ENCODE measurements at places on chromosomes 5 and 9.

DNA sequence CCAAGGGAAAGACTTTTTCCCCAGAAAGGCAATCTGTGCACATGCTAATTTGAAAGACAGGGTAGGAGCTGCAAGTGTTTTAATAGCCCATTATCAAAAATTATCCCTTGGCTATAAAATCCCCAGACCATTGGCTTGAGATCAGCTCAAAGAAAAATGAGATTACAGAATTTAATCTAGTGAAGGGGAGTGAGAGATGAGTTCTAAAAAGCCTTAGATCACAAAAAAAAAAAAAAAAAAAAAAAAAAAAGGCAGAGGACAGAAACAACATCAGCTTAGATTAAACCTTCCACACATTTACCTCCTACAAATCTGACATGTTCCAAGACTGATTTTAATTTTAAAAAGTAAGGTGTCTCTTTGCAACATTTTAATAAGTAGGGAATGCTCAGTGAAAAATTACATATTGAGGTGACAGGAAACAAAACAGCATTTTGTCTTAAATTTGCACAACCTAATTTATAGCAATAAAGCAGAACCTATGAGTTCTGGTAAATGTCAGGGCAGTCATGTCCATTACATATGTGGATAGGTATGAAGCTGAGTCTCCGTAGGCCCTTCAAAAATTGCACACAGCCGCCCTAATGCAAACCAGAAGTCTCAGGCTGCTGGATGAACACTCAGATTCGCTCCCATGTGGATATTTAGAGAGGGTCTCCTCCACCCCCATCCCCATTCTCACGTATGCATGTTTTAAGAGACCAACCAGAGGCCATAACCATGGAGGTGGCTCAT lies 43.4 kb downstream of the NFIB start:
- DNase-seq = no peak

- peak; percentile 88 for DNase-seq
These were observed 116.6 kb downstream of the KLHL3 start for GRCh38 chr5:137619191-137619870.

GRCh38 chr9:119523508-119523907 lies 154.3 kb upstream of the BRINP1 start:
- no peak for DNase-seq

- DNase-seq = no peak
These were observed 72.2 kb upstream of the FAM169A start for GRCh38 chr5:74938250-74938933.

- no peak for DNase-seq
These were observed 45.7 kb upstream of the PITX1 start for GRCh38 chr5:135079760-135080159.

DNA sequence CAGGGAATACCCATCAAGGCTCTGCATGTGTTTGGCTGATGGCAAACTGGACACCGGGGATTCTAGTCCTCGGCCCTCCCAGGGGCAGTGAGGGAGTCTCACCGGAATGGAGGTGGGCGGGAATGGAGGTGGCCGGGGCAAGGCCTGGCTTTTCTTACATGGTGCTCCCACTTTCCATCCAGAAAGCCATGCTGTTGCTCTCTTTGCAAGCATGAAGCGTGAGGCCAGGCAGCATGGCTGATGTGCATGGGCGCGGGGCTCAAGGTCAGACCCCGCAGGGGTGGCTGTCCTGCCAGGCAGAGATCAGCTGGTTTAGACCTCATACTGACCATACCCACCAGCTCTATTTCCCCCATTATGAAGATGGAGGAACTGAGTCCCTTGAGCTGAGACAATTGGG lies 108.0 kb upstream of the PHYKPL start:
- no peak for DNase-seq

- no peak for DNase-seq
These were observed 197.5 kb downstream of the PCSK5 start for GRCh38 chr9:76087976-76088375.

GRCh38 chr5:171715551-171715950 lies 70.1 kb upstream of the SMIM23 start:
- DNase-seq = no peak

DNA sequence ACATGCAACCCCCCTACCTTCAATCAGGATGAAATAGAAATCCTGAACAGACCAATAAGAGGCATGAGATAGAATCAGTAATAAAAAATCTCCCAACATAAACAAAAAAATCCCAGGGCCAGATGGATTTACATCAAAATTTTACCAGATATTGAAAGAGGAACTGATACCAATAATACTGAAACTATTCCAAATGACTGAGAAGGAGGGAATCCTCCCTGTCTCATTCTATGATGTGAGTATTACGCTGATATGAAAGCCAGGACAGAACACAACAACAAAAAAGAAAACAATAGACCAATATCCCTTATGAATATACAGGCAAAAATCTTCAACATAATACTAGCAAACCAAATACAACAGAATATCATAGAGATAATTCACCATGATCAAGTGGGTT lies 109.0 kb upstream of the SMC2 start:
- DNase-seq = no peak

GRCh38 chr9:15155826-15156225 lies 151.2 kb downstream of the TTC39B start:
- no peak for DNase-seq

GRCh38 chr9:30075451-30076199 lies 2308.8 kb upstream of the ACO1 start:
- DNase-seq = no peak

DNA sequence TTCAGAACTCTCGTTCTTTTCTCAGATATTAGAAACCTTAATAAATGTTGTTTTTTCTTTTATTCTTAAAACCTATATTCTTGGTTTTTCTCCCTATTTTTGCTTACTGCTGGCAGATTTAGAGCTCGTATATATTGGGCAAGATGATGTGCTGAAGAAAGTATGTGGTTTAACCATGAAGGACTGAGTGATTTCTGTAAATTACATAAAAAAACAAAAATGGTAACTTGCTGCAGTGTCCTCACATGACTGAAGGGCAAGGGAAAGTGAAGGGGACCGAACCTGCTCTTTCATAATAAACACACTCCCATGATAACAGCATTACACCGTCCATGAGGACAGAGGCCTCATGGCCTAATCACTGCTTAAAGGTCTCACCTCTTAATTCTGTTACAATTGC lies 393.8 kb upstream of the ZNF608 start:
- no peak for DNase-seq

DNA sequence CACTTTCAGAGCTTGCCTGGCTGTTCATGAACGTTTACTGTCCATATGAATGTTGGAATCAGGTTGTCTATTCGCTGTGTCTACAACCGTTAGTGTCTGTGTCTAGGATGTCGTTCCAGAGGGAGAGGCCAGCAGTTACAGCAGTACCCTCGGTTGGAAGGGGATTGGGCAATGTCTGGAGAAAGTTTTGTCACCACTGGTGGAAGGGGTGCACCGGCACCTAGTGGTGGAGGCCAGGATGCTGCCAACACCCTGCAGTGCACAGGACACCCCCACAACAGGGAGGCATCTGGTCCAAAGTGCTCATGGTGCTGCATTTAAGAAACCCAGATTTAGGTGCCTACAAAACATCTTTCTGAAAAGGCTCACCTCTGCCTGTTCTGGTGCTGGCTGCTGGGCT lies 220.7 kb downstream of the FANCC start:
- DNase-seq = no peak

GRCh38 chr5:93078082-93079038 lies 502.7 kb downstream of the NR2F1-AS1 start:
- DNase-seq = peak; percentile 85

DNA sequence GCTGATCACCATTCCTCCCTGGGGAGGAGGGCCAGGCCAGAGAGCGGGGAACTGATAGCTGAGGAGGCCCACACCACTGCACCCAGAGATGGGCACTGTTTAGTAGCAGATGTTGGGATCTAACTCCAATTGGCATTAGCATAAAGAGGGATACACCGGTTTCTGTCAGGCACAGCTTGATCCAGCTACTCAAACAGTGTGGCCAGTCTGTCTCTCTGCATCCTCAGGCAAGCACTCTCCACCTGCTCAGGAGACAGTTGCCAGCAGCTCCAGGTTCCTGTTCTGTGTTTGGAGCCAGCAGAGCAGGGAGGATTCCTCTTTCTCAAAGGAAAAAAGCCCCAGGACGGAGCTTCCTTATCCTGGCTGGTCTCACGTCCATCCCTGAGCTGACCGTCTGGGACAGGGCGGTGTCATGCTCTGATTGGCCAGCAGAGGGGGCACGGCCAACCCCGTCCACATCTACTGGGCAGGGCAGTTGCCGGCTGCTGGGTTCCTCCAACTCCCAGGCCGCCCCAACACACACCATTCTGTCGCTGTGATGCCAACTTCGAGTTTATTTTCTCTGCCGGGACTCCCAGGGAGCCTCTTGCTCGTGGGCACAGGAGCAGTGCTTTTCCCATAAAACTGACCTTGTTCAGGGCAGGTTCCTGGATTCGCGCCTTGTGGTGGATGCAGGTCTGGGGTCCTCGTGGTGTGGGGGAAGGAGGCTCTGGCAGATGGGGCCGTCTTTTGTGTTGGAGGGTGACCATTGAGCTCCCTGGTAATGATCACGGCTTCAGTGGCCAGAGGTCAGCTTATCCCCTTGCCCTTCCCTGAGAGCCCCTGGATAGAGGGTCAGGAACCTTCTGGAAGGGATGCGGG lies 47.9 kb downstream of the COL5A1 start:
- no peak for DNase-seq

DNA sequence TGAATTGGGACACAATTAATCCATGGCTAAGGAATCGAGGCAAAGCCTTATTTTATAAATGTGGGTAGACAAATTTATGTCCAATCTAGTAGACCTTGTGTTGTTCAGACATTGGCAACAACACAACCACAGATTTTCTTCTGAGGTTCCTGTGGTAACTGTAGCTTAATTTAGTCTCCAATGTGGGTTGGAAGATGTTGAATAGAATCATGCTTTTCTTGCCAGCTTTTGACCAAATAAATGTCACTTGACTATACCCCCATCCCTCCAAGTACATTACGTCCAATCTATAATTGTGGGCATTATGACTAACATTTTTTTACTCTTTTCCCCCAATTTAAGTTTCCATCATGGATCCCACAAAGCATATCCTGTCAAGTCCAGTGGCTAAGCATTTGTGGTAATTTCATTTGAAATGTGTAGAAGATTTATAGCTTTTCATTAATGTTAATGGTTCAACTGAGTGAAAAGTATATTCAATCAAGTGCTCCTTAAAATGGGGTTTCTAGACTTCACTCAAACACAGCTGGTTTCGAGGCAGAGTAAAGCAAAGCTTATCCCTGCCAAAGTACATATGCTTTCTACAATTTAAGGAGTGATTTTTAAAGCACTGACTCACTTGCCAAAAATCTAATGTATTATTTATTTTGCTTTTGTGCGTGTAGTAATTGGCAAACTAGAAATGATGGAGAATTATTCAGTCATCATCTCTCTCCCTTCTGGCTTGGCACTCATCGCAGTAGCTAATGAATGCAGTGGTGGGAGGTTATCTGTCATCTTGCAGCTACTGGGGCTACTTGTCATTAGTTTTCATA lies 141.8 kb downstream of the FAM174A start:
- no peak for DNase-seq

- DNase-seq = no peak
These were observed 338.5 kb downstream of the CETN3 start for GRCh38 chr5:90071066-90071465.

DNA sequence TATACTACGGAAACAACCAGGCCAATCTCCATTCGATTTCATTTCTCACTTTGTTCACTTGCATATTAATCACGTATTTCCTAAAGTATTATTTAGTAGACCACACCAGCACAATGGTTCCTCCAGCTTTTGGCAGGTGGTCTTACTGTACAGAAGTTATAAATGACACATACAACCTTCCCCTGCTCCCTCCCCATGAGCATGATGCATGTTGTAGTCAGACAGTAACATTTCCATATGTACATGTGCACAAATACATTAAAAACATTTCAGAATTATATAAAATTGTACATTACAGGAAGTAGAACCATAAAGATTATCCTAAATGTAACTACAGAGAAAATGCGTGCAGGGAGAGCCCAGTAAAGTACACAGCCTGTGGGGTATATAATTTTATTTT lies 17.0 kb downstream of the SRP19 start:
- no peak for DNase-seq

- DNase-seq = peak; percentile 28
These were observed 284.4 kb downstream of the PIK3R1 start for GRCh38 chr5:68499987-68500386.

DNA sequence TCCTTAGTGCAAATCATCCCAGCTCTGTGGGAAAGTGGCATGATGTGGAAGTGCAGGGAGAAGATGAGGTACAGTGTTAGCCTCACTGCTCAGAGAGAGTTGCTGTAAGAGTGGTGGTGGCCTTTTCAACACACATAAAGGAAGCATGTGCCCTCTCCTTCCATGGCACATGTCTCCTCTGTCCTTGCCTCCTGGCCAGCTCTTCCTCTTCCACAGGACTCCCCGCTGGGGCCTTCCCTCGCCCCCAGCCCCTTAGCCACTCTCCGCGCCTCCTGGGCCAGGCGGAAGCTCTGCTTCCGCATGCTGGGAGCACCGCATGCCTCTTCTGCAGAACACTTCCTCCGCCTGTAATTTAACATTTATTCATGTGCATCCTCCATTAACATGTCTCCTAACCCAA lies 4.8 kb upstream of the KCNMB1 start:
- DNase-seq = no peak

GRCh38 chr5:6066016-6066415 lies 312.3 kb downstream of the MED10 start:
- DNase-seq = no peak

DNA sequence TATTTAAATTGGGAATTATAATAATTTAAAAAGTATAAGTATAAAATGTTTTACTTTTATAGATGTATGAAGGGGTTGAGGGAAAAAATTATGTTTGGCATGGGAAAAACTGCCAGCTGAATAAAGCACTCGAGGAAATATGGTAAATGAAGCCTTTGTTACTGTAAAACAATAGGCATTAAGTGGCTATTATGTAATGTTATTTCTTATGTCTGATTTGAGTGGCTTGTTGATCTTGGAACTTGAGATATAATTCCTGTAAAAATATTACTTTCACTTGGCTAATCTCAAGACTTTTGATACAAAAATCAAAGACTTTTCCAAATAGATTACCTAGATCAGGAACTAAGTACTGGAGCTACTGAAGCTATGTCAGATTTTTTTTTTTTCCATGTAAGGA lies 182.9 kb downstream of the CD180 start:
- no peak for DNase-seq

GRCh38 chr5:126521130-126521529 lies 73.9 kb downstream of the ALDH7A1 start:
- no peak for DNase-seq

DNA sequence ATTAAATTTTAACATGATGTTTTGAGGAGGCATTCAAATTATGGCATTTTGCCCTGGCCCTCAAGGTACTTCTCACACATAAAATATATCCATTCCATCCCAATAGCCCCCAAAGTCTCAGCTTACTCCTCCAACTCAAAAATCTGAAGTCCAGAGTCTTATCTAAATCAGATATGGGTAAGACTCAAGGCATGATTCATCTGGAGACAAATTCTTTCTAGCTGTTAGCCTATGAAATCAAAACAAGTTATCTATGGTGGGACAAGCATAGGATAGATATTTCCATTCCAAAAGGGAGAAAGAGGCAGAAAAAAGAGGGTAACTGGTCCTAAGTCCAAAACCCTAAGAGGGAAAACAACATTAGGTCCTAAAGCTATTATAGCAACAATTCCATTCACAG lies 408.4 kb downstream of the ZNF608 start:
- no peak for DNase-seq

- no peak for DNase-seq
These were observed 25.0 kb downstream of the HMCN2 start for GRCh38 chr9:130290291-130291181.
